ENCODE measurements at places on chromosomes 2 and 18.

DNA sequence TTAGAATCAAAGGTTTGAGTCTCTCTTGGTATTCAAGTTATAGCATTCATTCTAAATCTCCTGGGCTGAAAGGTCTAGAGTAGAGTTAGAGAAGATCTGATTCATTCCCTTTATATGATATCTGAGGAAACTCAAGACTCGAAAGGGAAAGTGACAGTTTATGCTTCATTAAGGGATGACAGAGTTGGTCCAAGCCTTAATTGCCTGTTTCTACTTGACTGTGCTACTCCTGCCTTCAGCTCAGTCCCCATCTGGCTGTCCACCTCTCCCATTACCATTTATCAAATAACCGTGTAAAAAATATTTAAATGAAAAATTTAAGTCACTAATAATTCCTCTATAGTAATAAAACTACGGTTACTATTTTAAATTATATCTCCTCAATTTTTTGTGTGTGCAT lies 537.1 kb upstream of the MEX3C start:
- no peak for DNase-seq

DNA sequence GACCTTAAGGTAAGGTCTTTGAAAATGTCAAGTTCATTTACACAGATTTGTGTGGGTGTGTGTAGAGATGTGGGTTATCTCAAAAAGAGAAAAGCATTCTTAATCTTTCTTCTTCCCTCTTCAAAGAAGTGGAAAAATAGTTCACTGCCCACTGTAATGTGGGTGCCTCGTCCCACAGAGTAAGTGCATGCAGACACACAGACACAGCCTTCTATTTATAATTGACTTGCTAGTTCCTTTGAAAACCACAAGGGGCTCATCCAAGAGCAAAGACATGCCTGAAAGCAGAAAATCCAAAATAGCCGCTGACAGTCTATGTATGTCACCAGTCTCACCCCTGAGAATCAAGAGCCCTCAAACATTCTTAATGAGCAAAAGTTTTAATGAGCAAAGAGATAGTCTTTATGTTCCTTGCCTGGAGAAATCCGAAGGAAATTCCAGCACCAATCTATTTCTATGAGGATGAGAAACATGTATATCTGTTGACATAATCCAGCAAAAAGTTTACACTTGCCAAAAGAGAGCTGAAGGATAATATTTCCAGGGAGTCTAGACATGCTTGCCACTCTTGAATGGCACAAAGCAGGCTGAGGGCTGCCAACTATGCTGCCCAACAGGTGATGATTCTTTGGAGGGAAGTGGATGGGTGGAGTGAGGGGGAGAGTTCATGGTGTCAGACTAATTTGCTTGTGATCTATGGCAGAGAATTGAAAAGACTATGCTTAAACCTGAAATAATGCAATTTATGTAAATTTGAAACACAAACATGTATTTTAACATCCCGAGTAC lies 93.9 kb downstream of the ACVR1 start:
- DNase-seq = no peak

GRCh38 chr2:8502316-8502715 lies 179.5 kb upstream of the ID2 start:
- DNase-seq = peak; percentile 49

- DNase-seq = no peak
Observed at GRCh38 chr18:2135309-2135708, 436.0 kb downstream of the METTL4 start.

DNA sequence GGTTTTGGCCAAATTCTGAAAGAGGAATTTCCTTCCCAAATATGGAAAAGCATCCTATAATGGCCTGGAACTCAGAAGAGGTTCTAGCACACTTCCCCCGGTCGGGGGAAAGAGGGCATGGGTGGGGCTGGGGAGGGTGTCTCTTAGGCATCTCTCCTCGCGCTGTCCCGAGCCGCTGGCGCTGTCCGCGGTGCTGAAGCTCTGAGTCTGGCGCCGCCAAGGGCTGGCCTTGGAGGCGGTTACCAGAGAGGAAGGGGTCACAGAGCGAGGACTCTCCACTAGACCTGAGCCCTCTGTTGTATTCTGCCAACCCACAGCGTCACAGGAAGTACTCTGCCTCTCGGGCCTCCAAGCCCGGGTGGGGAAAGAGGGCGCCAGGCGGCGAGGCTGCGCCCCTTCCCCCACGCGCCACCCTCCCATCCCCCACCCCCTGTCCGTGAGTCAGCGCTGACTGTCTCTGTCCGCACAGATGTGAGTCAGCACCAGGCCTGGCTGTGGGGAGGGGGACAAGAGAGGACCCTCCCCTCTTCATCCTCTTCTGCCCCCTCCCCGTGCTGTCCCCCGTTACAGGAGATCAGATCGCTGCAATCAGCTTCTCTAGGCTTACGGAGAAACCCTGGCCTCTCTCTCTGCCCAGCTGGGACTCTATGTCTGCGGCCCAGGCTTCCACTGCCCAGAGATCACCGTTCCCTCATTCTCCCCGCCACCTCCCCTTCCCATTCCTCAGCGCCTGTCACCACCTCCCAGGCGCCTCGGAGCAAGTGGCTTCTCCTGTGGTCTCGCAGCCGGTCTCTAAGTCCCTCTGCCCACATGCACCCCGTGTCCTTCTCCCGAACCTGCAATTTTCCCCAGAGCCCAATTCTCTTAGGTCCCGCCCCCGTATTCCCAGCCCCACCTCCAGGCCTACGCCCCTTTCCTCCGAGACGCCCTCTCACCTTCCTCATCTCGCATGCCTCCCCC lies 779 bp downstream of the PTPRN start:
- DNase-seq = no peak

Measured in pancreas (tissue), 10 donors.